Upper lobe of right lung (tissue), 1 donor: ENCODE measurements at places on chromosomes 5 and 9. TPM values are rescaled to one million over a fixed set of nuclear protein-coding genes. Genes with fewer than 3 reads are reported as not detected.

DNA sequence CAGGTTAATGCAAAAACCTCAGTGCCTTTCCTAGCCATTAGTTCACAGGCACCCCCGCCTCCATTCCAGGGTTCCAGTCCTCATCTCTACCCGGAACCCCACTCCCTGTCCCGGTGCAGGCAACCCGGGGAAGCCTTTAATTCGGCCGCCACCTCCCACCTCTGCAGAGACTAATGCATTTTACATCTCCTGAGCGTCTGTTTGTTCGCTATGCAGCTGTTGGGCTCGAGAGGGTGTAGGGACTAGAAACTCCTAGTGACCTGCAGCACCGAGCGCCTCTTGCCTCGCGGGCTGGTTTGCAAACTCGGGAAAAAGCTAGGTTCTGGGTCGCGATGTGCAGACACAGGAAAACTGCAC, 3.6 kb downstream of the GDNF start:
- DNase-seq, result no peak

GRCh38 chr5:118990582-118990981, 2.2 kb upstream of the DTWD2 start:
- DNase-seq, result no peak

DNA sequence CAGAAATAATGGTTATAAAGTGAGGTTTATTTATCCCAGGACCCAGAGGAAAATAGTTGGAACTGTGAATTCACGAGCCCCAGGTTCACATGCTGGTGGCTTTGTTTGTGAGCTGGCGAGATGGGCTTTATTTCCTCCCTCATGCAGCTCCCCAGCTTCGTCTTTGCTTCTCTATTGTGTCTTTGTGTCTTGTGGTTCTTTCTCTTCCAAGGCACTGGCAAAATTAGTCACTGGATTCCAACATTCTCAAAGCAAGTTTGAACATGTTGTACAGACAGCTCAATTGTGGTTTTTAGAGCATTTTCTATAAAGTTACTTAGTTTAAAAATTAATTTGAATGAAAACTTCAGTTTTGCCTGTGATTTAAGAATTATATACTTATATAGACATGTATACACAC, 7.2 kb downstream of the NDUFS6 start:
- no peak for DNase-seq

FOXD4L5 gene
- 0.41 TPM for total RNA-seq

DNA sequence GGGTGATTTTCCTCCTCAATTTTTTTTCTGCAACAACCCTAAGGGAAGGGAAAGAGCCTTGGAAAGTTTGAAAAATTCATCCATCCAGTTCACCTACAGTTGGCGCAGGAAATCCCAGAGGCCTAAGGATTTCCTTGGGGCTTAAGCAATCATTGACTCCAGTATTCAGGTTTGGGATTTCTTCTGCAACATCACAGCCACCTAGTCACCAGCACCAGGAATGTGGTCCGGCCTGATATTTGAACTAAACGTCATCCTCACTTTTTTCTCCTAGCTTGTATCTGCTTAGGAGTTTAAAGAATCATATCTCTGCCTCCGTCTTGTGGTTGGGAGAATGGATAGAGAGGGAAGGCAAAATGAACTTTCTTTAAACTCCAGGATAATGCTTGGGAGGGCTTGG, 20.2 kb upstream of the TLE4 start:
- no peak for DNase-seq

DNA sequence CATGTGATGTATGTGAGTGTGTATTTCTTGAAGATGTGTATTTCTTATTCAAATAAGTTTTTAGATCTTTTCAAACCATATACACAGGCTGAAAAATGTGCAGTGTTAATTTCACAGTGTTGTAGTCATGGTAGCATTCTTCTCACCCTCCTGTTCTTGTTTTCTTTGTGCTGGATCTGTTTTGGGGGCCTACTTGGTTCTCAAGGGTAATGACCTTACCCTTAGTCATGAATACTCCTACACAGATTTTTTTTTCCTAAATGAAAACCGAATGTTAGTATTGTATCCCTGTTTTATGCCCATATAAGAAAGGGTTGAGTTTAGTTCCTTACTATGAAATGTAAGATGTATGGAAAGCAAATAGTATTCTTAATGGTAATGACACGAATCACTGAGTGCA, 88.0 kb downstream of the SLC44A1 start:
- no peak for DNase-seq

F2RL1 gene
- total RNA-seq, result 8.0 TPM

DNA sequence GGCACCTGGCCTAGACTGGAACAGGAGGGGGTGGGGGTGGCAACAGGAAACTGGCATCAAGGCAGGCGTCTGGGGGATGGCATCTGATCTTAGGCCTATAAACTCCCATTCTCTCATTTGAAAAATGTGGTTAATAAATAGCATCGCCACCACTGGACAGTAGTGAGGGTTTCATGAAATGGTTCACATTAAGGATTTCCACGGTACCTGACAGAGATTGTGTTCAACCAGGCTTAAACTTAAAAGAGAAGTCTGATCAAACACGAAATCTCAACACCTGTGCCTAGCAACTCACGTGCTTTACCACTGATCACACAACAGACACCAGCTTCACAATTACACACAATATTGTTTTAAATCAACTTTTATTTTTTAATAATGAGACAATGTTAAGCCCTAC, 3.0 kb downstream of the DENND1A start:
- no peak for DNase-seq

SV2C gene
- 0.32 TPM for total RNA-seq

WHRN gene
- total RNA-seq, result 3.1 TPM

DNA sequence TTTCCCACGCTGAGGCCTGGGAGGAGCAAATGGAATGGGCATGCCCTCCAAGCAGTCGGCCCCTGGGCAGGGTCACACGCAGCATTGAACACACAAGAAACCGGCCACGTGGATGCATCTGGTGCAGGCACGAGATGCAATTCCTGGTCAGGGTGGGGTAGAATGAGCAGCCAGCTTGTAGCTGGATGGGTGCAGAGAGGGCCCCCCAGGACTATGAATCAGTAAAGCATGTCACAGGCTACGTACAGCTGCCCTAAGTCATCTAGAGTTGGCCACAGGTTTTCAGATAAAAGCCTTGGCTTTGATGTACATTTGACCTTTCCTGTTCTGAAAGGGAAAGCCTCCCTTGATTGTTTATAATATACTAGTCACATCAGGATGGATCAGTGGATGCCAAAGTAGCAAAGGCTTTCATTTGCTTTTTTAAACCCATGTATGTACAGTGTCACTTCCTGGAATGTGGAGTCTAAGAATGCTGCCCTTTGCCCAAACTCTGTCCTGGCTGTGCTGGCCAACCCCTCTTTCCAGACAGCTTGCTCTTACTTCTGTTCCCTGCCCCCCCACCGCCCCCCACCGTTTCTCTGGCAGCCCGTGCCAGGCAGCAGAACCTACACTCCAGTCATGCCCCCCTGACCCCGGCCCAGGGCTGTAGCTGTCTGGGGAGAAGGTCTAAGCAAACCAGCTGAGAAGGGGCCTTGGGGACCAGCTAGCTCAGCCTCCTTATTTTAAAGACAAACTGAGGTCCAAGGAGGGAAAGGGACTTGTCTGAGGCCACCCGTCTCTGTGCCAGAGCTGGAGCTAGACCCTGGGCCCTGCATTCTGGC, 169.2 kb downstream of the HSPA4 start:
- DNase-seq, result no peak

- DNase-seq, result no peak
Observed at GRCh38 chr9:14453286-14453685, 139.3 kb upstream of the NFIB start.

GRCh38 chr5:128009403-128009802, 74.2 kb upstream of the SLC12A2 start:
- no peak for DNase-seq

GRCh38 chr5:170478306-170478705, 25.5 kb upstream of the KCNIP1 start:
- no peak for DNase-seq

GRCh38 chr5:33322632-33323031, 118.1 kb upstream of the TARS1 start:
- DNase-seq, result no peak

DNA sequence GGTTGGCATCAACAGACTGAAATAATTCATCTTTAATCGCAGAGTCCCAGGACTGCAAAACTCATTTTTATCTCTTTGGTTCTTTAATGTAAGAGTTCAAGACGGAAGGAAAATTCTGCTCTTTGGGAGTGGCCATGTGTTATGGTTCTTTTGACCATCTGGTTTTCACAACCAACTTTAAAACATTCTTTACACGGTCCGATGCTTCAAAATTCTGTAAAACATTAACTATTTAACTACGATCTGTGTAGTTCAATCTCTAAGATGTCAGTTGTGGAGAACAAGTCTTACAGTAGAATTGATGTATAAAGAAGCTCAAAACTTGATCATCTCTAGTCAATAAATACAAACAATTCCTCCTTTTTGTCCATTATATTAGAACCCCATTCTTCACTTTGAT, 83.0 kb downstream of the CMYA5 start:
- no peak for DNase-seq

DNA sequence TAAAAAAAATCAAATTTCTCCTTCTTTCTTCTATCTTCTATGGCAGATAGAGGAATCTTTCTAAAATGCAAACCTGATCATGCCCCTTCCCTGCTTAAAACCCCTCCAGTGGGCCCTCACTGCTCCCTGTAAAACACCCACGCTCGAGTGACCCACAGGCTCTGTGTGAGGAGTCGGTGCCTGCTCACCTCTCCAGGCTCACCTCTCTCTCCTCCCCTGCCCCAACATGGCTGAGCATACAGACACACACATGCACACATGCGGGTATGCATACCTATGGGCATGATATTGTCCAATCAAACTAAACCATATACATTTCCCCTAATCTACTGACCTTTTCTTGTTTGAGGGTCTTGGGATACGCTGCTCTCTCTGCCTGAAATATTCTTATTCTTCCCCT, 40.8 kb upstream of the COL15A1 start:
- DNase-seq, result no peak

DNA sequence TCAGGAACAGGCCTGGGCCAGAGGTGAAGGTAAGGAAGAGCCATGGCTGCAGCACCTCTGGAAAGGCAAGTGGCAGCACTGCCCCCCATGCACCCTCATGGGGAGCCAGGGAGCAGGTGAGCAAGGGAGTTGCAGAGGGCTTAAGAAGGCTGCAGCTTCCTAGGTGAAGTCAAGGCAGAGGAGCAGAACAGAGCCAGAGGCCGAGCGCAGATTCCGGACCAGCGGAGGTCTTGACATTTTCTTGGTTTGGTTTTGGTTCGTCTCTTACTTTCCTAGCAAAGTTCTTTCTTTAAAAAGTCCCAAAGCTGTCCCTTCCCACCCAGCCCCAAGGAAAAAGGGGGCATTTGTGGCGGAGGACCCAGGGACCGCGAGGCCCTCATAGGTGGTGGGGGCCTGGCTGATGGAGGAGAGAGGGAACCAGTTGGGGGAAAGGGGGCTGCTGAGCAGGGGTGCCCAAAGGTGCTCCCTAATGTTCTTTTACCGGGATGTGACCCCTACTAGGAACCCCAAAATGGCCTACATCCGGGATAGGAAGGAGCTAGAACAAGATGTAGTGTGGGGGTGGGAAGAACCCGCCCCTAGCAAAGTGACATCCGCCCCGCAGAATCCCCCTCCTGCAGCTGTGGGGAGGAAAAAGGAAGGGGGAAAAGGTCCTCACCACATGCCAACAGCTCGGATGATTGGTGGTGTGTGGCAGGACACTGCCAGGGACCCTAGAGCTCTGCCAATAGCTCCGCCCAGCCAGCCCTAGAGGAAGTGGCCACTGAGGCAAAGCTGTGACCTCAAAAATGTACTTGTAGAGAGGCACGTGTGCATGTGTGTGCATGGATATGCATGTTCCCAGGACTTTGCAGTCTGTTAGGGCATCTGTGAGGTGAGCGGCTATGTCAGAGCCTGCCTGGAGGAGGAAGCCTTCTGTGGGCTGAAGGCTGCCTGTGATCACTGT, 914 bp upstream of the CD72 start:
- DNase-seq, result no peak

FOXD4L4 gene
- total RNA-seq, result 0.23 TPM

TTC33 gene
- total RNA-seq, result 16.6 TPM

DNA sequence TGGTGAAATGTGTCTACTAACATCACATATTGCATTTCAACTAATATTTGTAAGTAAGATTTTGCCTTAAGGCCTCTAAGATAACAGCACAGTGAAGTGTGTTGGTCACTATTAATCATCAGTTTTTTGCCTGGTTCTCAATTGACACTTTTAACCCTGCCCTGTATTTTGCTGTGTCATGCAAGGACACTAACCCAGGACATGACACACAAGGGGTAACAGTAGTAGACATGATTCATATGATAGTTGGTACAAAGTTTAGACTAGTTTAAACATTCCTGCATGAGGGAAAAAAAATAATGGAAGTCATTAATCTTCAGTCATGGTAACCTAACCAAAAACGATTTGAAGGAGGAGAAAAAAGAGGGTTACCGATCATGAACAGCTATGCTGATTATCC, 207.0 kb downstream of the DEPDC1B start:
- DNase-seq, result no peak

- no peak for DNase-seq
Observed at GRCh38 chr5:137348759-137349158, 150.4 kb downstream of the SPOCK1 start.

IFNA2 gene
- total RNA-seq, result not detected

DRD1 gene
- total RNA-seq, result 0.58 TPM

PCDHGA8 gene
- 1.2 TPM for total RNA-seq

DNA sequence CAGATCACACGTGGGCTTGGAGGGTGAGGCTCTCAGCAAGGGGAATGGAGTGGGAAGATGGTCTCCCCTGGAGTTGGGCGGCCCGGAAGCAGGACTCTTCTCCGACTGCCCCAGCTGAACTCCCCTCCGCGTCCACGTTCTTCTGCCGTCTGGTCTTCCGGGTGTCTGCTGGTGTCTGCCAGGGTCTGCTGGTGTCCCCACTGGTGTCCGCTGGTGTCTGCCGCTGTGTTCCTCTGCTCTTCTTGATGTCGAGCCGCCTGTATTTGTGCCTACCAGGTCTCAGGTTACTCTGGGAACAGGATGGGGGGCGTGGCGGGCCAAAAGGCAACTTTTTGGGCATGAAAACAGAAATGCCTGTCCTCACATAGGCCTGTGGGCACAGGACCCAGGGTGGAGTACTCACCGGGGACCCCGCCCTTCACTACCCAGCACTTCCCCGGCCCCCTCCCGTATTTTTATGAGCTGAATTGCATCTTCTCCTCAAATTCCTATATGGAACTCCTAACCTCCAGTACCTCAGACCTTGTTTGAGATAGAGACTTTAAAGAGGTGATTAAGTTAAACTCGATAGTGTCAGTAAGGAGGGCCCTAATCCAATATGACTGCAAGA, 675.4 kb downstream of the SEMA5A start:
- no peak for DNase-seq

TCF7 gene
- total RNA-seq, result 7.0 TPM

GRCh38 chr9:76373173-76373783, 20.9 kb downstream of the RFK start:
- no peak for DNase-seq
